Stimulated activated CD8-positive, alpha-beta memory T cell treated with anti-CD3 and anti-CD28 coated beads, Interleukin-15, amount 100 ng/mL, for 24 hours (primary cell): ENCODE measurements at places on chromosomes 2 and 18.

DNA sequence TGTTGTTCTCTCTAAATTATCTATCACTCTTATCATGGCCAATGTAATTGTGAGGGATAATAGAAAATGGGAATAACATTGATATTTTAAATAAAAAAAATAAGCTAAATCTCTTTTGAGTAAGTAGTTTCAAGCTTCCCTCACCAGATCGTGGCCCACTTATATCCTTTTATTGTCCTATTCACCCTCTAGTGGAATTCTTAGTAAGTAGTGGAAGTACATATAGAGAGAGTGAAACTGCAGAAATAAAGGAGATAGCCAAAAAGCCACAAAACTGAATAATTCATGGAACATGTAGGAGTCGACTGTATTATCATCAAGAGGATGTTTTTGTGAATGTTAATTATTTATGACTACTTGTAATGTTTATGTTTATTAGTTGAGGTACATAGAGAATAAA is 66.1 kb upstream of the DTNA start:
- DNase-seq = no peak

DNA sequence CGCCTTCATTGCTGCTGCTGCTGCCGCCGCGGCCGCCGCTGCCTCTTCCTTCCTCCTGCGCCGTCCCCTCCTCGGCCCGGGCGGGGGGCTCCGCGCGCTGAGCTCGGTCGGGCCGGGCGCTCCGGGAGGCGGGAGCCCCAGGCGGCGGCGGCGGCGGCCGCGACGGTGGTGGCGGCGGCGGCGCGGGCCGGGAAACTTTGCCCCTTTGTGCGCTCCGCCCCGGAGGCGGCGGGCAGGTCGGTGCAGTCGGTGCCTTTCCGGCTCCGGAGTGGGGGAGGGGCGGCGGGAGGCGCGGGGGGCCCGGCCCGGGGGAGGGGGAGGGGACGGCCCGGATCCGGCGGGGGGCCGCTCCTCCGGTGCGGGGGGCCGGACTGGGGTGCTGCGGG is 205 bp downstream of the TET3 start:
- DNase-seq = no peak

- DNase-seq = no peak
These were observed 100.8 kb downstream of the NEDD4L start for GRCh38 chr18:58144671-58145285.

DNA sequence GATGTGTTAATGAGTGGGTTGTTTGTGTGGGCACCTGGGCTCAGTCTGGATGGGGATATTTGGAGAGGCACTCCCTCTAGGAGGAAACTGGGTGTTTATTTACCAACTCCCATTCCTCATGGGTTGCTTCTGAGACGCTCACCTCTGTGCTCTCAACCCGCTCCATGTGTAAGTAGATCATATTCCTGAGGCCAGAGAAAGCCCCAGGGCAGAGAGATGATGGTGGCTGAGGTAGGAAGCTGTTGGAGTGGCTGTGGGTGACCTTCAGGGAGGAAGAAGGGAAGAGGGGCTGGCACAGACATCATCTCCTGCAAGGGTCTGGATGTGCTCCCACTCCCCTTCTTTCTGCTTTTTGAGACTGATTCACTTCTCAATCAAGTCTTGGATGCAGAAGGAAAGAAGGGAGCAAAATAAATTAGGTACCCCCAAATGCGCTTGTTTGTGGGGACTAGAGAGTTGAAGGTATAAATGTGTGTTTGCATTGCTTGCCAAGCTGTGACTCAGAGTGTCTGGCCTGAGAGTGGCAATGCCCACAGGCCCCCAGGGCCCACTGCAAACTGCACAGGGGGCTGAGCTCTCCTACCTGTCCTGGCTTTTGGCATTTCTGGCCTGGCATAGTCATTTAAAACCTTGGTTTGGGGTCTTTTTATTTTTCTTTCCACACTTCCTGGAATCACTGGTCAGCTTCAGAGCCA is 57.2 kb upstream of the TNP1 start:
- DNase-seq = no peak

DNA sequence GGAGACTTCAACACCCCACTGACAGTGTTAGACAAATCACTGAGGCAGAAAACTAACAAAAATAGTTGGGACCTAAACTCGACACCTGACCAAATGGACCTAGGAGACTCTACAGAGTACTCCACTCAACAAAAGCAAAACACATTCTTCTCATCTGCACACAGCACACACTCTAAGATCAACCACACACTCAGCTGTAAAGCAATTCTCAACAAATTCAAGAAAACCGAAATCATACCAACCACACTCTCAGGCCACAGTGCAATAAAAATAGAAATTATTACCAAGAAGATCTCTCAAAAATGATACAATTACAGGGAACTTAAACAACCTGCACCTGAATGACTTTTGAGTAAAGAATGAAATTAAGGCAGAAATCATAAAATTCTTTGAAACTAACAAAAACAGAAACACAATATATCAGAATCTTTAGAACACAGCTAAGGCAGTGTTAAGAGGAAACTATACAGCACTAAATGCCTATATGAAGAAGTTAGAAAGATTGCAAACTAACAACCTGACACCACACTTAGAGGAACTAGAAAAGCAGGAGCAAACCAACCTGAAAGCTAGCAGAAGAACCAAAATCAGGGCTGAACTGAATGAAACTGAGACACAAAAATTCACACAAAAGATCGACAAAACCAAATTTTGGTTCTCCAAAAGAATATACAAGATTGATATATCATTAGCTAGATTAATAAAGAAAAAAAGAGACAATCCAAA is 46.3 kb downstream of the RTTN start:
- no peak for DNase-seq

GRCh38 chr18:48914581-48915251 is 36.0 kb downstream of the SMAD7 start:
- no peak for DNase-seq

- DNase-seq = no peak
These were observed 16.6 kb downstream of the CFLAR start for GRCh38 chr2:201132518-201132917.

GRCh38 chr2:224927646-224928173 is 114.6 kb downstream of the DOCK10 start:
- DNase-seq = no peak

DNA sequence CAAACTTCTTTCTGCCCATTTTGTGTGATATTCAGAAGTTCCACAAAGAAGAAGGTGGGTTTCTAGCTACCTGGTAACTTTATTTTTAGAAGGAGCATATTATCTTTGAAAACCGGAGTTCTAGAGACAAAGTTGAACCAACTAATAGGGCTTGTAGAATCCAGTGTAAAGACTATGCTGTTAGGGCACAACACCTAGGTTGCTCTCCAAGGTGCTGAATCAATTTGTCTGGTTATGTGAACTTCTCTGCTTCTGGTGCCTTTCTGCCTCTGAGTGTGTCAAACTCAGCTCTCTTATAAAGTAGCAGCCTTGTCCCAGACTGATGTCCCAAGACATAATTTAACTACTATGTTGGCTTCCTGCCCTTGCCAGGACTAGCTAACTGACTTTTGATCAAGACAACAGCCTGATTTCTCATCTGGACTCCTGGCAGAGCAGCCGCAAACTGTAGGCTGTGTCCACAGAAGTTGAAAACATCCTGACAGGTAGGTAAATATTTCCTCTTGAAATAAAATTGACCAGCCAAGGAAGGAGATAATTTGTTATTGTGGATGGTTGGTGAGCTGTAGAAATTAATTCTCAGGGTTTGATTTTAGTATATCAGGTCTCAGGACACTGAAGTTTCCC is 119.4 kb downstream of the CYRIA start:
- DNase-seq = no peak

GRCh38 chr2:189327879-189328847 is 113.1 kb upstream of the WDR75 start:
- DNase-seq = no peak

DNA sequence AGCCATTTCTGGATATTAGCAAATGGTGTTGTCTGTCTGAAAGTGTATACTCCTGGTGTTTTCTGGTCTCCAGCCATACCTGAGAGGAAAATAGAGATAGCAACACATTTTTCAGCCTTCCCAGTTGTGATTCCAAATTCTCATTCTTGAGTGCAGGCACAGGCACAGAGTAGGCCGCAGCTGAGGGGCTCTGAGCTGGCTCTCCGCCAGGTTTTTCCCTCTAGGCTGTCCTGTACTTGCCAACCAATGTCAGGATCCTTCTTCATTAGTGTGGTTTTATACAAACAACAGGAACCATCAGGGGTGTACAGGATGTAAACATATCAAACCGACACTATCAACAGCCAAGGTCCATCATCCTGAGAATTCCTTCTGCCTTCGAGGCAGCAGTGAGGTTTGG is 1733.6 kb upstream of the CELF4 start:
- no peak for DNase-seq

GRCh38 chr2:175402571-175402970 is 221.1 kb upstream of the ATP5MC3 start:
- no peak for DNase-seq

DNA sequence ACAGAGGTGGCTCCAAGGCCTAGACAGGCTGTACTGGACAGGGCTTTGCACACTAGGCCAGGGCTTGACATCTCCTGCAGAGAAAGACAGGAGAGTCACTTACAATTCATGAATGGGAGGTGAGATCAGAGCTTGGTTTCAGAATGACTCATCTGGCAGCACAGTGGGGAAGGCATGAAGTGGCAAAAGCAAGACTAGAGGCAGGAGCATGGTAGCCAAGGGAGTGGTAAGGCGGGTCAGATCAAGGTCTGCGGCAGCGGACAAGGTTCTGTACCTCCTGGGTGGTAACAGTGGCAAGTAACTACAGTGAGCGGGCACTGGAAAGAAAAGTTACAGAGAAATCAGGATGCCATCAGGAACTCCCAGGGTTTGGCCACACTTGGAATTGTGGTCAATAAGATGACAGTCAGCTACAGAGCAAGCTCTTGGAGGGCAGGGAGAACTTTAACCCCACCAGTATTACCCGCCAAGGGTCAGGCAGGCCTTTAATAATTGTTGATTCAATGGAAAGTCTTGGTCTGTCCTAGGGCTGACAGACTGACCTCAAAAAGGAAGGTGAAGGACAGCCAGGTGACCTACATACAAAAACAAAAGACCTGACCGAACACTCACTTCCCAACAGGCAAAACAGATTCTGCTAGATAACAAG is 5.7 kb downstream of the MCFD2 start:
- DNase-seq = no peak

DNA sequence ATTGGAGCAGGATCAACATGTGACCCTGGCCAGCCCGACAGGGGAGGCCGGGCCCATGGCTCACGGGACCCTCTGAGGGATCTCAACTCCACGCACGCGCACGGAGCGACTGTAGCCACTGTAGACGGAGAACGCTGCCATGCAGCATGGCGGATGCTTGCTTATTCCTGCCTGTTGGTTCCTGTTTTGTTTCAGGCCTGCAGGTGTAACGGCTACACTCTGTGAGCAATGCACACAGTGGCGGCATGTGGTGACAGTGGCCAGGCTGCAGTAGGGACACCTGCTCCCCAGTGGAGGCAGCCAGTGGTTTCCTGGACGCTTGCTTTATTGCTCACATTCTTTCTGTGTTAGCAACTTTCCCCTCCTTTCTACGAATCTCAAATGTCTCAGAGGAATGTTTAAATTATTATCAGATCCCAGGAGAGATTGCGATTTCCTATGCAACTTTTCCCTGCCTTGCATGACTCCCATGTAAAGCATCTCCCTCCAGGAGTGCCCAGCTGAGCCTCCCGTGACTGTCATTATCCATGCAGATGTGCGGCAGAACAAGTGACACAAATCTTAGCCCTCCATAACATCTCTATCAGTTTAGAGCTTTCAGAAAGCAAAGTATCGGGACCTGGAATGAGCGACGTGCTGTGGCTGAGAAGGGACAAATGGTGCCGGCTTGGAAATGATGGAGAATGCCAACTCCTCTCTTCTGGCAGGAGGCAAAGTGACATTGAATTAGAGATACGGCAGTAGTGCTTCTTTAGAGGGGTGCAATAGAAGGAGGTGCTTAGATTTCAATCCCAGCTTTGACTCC is 209.7 kb downstream of the ASB1 start:
- no peak for DNase-seq

DNA sequence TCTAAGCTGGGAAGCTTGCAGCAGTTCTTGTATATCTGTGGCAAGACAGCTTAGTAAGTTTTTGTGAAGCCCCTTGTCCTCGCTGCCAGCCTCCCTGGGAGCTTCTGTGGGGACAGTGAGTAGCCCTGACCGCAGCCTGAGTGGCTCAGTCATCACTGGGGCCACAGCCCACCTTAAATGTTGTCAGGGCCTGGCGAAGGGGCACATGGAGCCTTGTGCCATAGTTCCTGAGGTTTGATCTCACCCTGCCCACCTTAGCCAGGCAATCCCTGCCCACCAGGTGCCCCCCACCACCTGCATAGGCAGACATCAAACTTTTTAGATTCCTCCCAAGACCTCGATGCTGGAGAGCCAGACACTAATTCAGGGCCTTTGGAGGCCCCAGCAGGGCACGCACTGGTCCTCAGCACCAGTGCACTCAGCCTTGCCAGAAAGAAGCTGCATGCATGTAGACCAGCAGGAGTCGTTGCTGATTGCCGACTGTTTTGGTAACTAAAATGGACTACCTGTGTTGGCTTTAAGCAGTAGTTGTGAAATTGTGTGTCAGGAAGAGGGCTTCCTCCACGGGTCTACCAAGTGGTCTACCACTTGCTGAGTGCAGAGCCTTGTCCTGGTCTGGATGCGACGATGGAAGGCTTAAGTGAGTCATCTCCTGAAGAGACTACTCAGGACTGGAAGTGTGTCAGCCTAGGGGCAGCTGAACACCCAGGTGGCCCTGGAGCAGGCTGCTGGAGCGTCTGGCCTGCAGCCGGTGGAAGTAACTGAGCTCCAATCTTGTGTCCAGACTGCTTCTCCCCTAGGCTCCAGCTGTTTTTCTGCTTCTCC is 233.1 kb downstream of the SEPTIN10 start:
- no peak for DNase-seq

DNA sequence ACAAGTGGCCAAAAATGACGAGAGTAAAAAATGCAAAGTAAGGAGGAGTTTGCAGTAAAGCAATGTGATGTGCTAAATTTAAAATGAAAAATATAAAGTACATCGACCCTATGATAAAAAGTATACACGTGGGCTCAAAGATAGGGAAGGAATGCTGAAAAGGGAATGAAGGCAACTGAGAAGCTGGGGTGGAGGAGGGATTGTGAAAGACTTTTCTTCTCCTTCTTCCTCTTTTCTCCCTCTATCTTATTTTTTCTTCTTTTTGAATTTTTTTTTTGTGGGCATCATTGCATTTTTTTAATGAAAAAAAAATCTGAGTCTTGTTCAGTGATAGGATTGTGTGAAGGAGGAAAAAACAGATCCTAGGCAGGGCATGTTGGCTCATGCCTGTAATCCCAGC is 57.6 kb upstream of the STK17B start:
- DNase-seq = no peak

DNA sequence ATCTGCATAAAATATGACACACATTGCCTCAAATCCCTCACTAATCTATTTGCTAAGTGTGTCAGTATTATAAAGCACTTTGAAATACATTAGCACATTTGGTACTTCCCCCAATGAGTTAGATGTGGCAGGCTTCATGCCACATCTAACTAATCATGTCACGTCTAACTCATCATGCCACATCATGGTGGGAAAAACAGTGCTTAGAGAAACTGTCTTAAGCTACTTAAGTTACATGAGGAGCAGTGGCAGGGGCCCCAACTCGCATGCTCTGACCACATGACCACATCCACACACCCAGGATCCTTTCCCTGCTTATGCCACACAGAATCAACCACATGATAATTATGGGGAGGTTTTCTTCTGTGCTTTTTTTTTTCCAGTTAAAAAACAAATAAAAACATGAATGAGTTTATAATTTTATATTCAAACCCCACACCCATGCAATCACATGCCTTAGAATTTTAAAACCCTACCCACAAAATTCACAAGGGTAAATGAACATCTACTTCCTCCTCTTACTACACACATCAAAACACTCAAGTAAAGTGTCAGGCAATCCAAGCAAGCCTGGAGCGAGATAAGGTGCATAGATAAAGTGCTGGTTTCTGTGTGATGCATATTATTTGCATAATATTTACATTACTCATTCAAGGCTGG is 1.6 kb downstream of the ABCA12 start:
- DNase-seq = no peak
